ENCODE measurements at places on chromosomes 1 and 21. TPM values are rescaled to one million over a fixed set of nuclear protein-coding genes. Genes with fewer than 3 reads are reported as not detected.

RIPPLY3 gene
- polyA plus RNA-seq, result 2.2 TPM

ATP1A2 gene
- polyA plus RNA-seq, result 40.8 TPM

DIPK1A gene
- polyA plus RNA-seq, result 1.2 TPM

MYOM3 gene
- polyA plus RNA-seq, result 0.08 TPM
